Activated T-cell treated with anti-CD3 and anti-CD28 coated beads, Interleukin-2, amount 50 U/mL, for 72 hours (primary cell): ENCODE measurements at places on chromosomes 2 and 18. TPM values are rescaled to one million over a fixed set of nuclear protein-coding genes. Genes with fewer than 3 reads are reported as not detected.

- no peaks in the 10 kb centered on the region for H3K36me3 ChIP-seq
- no peak for DNase-seq
- H3K4me3 ChIP-seq = no peak overlapping the region
- H3K27ac ChIP-seq = no peak overlapping the region
- H3K27me3 ChIP-seq = peaks cover 33% of the 10 kb centered on the region
- H3K4me1 ChIP-seq = no peaks in the 10 kb centered on the region
Measured at GRCh38 chr2:234792621-234793022, 159.2 kb upstream of the SH3BP4 start.

DNA sequence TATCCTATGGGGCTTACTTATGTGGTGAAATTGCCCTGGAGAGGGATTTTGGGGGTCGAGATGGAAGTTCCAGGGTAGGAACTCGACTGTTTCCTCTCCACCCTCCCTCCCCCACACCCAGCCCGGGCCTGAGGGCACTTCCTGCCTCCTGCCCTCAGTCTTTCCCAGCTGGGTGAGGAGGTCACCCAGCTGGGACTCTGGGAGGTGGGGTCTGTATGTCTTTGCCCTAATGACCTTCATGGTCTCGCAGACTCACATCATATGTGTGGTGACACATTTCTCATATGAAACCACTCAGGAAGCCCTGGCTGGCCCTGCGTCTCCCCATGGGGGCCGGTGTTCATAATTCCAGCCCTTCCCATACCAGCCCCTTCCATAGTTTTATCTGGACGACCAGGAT lies 12.4 kb downstream of the ATOH8 start:
- no peak for DNase-seq
- no peaks in the 10 kb centered on the region for H3K4me1 ChIP-seq
- H3K4me3 ChIP-seq = no peak overlapping the region
- H3K36me3 ChIP-seq = no peaks in the 10 kb centered on the region

DNA sequence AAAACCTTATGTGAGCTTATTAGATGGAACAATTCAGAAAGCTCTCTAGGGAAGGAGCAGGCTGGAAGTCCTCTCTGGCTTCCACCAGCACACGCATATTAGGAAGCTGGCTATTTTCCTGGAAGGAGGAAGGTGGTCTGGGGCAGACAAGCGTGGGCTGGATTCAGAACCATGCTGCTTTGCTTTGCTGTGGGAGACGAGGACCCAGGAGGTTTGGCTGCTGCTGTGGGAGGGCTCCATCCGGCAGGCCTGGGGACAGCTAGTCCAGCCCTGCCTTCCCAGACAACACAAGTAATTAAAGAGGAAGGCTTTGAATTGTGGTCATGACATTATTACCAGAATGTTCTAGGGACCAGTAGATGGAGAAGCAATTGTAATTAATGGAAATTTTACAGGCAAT lies 238.8 kb upstream of the MYT1L start:
- no peak overlapping the region for H3K27ac ChIP-seq
- no peak overlapping the region for H3K4me3 ChIP-seq
- no peaks in the 10 kb centered on the region for H3K4me1 ChIP-seq

DNA sequence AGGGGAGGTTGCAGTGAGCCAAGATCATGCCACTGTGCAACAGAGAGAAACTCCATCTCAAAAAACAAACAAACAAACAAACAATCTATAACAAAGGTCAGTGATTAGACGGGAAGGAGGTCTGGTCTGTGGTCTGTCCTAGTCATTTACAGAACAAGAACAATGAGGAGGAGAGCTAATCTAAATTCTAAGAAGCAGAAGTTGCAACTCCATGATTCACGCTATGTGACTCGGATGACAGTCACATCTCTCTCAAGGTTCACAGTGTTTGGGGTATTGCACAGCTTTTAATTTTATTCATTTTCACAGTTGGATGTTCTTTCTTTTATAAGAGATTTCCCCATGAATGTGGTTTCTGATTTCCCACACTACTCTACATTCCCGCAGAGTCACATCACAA lies 218.7 kb upstream of the PIEZO2 start:
- H3K27ac ChIP-seq = no peak overlapping the region
- H3K36me3 ChIP-seq = no peaks in the 10 kb centered on the region
- no peaks in the 10 kb centered on the region for H3K4me1 ChIP-seq
- DNase-seq = no peak

DNA sequence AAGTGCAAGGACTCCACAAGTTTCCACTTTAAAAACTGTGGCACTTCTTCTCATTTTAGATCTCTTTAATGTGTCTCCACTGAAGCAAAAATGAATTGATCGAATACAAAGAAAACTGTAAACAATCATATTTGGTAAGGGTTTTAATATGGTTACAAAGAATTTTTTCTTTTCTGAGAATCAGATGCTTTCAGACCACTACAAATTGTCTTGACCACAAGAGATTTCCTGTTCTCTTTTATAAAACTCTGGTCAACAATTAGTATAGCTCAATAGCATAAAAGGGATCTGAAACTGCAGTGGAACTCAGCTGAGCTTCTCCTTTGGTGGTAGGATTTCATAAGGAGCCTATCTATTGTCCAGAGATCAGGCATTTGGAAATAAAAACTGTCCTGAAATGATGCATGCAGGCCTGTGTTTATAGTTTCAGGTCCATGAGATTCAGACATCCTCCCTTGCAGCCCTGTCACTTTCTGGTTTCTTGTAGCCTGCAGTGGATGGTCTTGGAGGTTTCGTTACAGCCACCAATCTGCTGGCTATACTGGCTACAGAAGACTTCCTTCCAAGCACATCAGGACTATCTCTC lies 120.0 kb downstream of the DOCK10 start:
- peaks cover 13% of the 10 kb centered on the region for H3K36me3 ChIP-seq
- H3K27ac ChIP-seq = peak overlapping the region; percentile 4
- peak overlapping the region; percentile 16 for H3K4me3 ChIP-seq
- H3K27me3 ChIP-seq = no peaks in the 10 kb centered on the region
- no peak for DNase-seq

DNA sequence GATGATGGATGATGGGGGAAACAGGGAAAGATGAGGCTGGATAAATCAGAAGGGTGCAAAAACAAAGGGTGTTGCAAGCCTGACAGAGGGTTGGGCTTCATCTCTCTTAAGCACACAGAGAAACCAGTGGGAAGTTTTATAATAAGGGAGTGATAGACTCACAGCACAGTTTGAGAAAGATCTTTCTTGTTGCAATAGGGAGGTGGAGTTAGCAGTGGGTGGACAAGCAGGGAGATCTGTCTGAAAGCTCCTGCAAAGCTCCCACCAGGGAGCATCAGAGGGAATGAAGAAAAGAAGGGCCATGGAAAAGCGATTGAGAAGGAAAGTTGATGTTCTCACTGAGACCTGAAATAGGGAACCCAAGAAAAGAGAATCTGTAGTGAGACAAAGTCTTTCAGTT lies 64.9 kb downstream of the BOD1L2 start:
- DNase-seq = no peak
- no peak overlapping the region for H3K4me3 ChIP-seq
- no peaks in the 10 kb centered on the region for H3K36me3 ChIP-seq
- H3K27ac ChIP-seq = no peak overlapping the region

The MPP4 gene
- total RNA-seq = not detected

The GREB1L gene
- total RNA-seq = not detected

The EVX2 gene
- total RNA-seq = not detected
